T47D (cell line): ENCODE measurements at places on chromosomes 7 and 10.

GRCh38 chr10:17220652-17221100 lies 7.4 kb upstream of the VIM start:
- no peak for DNase-seq

DNA sequence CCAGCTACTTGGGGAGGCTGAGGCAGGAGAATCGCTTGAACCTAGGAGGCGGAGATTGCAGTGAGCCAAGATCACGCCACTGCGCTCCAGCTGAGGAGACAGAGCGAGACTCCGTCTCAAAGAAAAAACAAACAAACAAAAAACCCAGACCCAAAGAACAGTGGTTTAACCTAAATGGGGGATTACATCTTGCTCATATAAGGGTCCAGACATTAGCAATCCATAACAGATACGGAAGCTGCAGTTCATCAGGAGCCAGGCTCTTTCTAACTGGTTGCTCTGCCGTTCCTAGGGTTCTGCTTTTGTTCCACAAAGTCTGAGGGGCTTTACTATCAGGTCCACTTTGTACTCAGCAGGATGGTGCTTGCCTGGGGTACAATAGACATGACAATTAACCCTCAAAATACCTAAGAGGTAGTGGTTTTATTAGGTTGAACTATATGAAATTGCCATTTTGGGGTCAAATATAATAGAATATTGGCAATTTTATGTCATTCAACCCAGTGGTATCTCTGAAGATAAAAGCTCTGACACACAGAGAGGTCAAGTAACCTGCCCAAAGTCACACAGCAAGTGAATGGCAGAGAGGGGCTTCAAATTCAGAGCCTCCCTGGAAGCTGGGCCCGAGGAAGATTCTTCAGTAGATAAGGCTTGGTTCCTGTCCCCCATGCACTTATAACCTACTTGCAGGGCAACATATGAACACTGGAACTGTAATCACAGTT lies 21.3 kb downstream of the NYAP1 start:
- DNase-seq: no peak

DNA sequence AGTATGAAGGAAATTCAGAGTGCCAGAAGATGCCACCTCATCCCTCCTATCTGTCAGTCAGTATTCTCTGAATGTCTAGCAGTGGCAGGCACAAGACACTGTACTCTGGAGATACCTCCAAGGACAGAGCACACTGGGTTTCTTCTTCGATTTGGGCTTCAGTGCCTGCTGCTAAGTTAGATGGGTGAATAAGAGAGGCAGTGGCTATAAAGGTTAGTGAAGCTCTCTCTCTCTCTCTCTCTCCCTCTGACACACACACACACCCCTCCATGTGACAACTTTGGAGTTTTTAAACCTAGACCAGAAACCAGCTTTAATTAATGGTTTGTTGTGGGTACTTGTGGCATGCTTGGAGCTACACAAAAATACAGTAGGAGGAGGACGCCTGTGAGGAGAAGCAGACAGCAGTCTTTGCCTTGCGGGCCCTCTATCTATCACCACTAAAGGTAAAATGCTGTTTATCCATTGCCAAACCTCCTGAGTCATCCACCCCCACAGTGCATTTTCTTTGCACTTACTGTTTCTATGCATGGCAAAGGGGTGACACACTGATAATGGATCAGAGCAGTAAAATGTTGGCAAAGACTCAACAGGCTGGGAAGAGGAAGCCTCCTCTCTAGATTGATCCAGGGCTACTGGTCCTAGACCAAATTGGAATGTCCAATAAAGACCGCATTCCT lies 102.5 kb downstream of the TRIL start:
- DNase-seq: no peak

GRCh38 chr7:7138897-7139296 lies 43.4 kb upstream of the C1GALT1 start:
- no peak for DNase-seq

- no peak for DNase-seq
These were observed 391.8 kb upstream of the MKI67 start for GRCh38 chr10:128518000-128518399.

- DNase-seq: no peak
These were observed 83.0 kb upstream of the DUSP5 start for GRCh38 chr10:110414548-110415309.

DNA sequence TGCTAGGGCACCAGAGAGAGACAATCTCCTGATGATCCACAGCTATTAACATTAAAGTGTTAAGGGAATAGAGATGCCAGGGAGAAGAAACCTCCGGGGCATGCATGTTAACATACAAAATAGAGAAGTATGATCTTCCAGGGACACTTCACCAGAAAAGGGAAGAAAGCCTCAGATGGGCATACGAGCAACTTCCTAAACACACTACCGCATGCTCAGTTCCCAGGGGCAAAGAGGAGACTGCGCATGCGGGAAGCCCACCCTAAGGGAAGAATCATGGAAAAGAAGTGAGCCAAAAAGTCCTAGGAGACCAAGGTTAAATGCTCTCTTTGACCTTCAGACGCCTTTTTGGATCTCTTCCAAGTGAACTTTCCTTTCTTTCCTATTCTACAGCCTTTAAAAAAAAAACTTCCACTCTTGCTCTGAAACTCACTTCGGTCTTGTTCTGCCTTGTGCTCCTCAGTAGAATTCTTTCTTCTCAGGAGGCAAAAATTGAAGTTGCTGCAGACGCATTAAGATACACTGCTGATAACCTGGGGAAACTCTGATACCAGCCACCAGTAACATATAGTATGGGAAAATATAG lies 1211.3 kb downstream of the REEP3 start:
- DNase-seq: no peak

DNA sequence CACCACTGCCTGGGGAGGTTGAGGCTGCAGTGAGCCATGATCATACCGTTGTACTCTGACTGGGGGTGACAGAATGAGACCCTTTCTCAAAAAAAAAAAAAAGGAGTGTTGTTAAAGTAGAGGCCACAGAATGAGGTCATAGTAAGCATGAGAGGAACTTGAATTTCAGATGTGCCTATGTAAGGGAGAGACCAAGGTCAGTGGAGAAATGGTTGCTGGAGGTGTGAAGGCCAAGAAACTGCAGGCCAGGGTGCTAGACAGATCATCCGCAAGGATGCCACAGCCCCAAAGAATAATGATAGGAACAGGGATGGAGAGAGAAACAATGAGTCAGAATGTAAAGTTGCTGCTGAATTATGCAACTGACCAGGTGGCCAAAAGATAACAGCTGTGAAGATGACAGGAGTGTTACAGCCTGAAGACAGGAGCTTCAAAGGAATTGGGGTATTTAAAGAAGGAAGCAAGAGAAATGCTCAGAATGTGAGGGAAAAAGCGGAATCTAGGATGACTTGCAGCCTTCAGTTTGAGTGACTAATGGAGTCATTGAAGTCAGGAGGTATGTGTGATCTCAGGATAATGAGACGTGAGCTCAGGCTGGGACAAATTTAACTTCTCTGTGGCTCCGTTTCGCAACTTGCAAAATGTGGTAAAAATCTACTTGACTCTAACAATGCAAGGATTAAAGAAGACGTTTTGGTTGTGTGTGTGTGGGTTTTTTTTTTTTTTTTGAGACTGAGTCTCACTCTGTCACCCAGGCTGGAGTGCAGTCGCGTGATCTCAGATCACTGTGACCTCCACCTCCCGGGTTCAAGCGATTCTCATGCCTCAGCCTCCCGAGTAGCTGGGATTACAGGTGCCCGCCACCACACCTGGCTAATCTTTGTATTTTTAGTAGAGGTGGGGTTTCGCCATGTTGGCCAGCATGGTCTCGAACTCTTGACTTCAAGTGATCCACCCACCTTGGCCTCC lies 22.2 kb downstream of the TYW1B start:
- DNase-seq: no peak

- DNase-seq: no peak
These were observed 189.7 kb downstream of the C7orf25 start for GRCh38 chr7:42722198-42722597.

- DNase-seq: no peak
These were observed 1.4 kb downstream of the VOPP1 start for GRCh38 chr7:55570939-55571338.

- DNase-seq: no peak
These were observed 9.6 kb downstream of the MAFK start for GRCh38 chr7:1539882-1540775.

- no peak for DNase-seq
These were observed 69.0 kb downstream of the ADD3 start for GRCh38 chr10:110076559-110077318.

DNA sequence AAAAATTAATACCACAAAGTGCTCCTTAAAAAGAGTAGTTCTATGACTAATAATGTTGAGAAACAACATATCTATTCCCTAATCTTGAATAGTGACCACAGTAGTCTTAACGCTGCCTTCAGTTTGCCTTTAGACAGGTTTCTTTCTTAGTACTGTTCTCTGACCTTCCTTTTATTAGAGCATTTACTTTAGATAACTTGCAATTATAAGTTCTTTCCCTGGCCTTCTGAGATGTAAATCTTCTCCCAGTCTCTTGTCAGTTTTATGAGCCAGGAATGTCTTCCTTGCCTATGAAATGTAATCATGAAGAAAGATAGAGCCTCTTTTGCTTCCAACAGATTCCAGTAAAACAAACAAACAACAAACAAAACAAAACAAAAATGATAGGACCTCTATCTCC lies 1119.8 kb upstream of the LRRTM3 start:
- DNase-seq: no peak

GRCh38 chr10:129078346-129078745 lies 388.7 kb upstream of the MGMT start:
- no peak for DNase-seq

DNA sequence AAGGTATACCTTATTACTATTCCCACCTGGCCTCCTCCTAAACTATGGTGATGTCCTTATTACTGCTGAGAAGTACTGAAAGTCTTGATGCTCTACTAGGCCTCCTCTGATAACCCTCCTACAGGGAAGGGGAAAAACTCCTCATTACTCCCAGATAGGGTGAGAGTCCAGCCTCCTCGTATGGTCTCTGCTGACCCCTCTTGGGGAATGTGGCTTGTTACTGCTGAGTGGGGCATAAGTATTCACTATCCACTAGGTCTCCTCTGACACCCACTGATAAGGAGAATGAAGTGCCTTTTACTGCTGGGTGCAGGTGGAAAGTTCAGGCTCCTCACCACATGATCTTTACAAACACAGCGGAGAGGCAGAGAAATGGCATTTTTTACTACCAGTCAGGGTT lies 222.9 kb downstream of the CHRM2 start:
- peak; percentile 2 for DNase-seq
